ENCODE measurements at places on chromosomes 11 and 22.

- no peak for DNase-seq
Measured at GRCh38 chr11:107707215-107707671, 4.6 kb downstream of the SLN start.

- no peak for DNase-seq
Measured at GRCh38 chr11:18312663-18313420, 9.1 kb downstream of the HPS5 start.

GRCh38 chr11:12287374-12288211, 89.8 kb upstream of the PARVA start:
- DNase-seq, result no peak

DNA sequence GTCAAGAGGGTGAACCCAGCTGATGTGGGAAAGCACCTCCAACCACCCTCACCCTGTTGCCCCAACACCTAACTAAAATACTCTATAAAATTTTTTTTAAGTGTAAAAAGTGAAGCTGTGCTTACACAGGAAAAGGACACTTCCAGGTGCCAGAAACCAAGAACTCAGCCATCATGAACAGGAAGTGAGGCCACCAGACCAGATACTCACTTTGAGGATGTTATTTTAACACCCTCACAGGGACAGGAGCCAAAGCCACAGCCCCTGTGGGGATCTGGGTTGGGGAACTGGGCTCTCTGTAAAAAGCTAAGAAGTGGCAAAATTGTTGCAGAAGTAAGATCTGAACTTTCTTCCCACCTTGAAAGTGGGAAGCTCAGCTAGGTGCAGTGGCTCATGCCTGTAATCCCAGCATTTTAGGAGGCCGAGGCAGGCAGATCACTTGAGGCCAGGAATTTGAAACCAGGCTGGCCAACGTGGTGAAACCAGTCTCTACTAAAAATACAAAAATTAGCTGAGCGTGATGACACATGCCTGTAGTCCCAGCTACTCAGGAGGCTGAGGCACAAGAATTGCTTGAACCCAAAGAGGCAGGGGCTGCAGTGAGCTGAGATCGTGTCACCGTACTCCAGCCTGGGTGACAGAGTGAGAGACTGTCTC, 3.8 kb downstream of the RSPH14 start:
- DNase-seq, result peak; percentile 69

GRCh38 chr22:49429066-49429465, 398.6 kb downstream of the BRD1 start:
- DNase-seq, result no peak

DNA sequence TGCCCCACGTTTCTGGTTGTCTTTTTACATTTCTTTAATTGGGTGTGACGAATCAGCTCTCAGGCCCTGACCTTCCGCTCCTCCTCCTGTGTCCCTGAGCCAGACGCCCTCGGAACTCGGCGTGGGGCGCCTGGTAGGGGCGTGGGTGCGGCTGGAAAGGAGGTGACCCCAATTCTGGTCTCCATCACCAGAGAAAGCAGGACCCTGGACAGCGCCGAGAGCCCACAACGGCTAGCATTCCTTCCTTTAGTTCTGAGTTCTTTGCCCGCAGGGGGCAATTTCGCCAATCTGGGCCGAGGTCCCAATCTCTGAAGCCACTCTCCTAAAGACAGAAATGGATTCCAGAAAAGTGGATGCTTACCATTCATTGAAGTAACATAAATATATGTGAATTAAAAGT, 11.7 kb upstream of the RBMXL2 start:
- no peak for DNase-seq

- no peak for DNase-seq
Measured at GRCh38 chr11:115188898-115189278, 315.3 kb downstream of the CADM1 start.

DNA sequence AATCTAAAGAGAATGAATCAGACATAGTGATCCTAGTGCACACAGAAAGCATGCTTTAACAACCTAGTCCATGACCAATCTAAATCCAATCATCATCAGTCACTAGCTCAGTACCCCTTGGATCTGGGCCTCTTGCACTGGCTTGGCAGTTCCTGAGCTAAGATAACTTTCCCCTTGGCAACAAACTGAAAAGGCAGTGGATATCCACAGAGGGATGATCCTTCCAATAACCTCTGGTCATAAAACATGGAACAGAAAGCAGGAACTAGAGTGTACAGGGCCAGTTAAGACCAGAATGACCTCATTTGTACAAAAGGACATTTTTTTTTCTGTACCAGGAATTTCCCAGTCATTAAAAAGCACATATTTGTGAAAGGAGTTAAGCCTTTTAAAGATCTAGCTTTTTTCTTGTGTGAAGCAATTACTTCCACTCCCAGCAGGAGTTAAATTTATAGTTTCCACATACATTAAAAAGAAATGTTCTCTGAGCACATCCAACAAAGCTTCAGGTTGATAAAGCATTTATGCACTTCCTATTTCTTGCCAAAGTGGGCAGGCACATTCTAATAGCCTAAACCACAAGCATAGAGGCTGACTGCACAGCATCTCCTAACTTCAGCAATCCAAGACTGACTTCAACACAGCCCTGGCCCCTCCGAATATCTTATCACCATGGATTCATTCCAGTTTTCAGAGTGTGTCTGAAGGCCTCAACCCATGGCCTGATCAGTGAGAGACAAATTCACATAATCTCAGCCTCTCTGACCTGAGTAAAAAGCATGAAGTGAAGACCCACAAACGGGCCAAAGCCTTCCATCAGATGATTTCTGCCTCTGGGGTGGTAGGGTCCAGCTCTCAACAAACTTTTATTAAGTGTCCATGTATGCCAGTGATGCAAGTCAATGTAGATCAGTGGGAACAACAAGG, 29.9 kb downstream of the GUCY1A2 start:
- no peak for DNase-seq

GRCh38 chr11:30333405-30333804, 10.5 kb downstream of the ARL14EP start:
- DNase-seq, result no peak

GRCh38 chr11:111574373-111575225, 27.6 kb upstream of the SIK2 start:
- DNase-seq, result no peak

GRCh38 chr11:864898-865297, 22.2 kb downstream of the TSPAN4 start:
- no peak for DNase-seq

DNA sequence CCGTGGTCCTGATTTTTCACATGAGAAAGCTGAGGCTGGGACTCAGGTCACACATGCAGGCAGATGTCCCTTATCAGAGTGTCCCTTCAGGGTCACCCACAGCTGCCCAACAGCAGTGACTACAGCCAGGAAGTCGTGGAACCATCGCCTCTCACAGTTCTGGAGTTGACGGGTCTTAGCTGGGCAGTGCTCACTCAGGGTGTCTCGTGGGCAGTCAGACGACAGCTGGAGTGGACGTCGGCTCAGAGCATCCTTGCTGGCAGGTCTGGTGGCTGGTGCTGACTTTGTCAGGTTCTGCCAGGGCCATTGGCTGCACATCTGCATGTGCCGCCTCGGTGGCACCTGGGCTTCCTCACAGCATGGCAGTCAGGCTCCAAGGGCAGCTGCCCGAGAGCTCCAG, 35.6 kb upstream of the TH start:
- no peak for DNase-seq

Measured in CD4-positive, alpha-beta T cell treated with Interleukin-15 for 4 hours (primary cell).